ENCODE measurements at places on chromosomes 4 and X.

- no peak for DNase-seq
These were observed 445.2 kb downstream of the RPA4 start for GRCh38 chrX:97328853-97329390.

DNA sequence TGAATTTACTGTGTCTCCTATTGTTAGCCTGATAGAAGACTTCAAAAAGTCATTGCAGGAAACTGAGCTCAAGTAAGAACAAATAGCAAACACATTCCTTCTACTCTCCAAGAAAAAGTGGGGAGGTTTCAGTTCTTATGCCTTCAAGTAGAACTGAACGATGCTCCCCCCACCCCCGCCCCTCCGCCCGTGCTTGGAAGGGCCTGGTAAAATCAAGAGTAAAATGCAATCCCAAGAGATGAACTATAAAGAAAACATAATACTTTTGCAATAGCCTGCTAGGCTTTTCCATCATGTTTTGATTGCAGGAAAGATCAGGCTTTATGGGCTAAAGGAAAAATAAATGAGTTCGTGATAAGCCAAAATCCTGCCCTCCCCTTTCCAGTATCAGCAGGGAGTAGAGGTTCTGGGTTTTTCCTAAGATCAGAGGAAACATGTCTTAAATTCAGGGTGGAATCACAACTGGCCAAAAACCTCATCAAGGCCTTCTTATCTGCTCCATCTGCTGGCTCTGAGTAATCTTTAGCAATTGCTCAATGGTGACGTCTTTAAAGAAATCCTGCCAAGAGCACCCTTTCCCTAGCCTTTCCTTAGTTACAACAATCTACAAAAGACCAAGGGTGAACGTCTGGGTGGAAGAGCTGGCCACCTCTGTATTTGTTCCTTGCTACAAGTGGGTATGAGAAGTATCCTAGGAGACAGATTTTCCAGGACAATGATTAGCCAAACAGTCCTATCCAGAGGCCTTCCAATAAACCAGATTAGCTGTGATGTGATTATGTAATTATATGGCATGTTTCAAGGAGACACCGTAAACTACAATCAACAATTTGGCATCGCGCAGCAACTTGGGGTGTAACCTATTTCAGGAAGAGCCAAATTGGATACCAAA is 66.3 kb upstream of the FAM9C start:
- no peak for DNase-seq

- no peak for DNase-seq
These were observed 15.2 kb downstream of the ADGRG2 start for GRCh38 chrX:19107035-19107434.

DNA sequence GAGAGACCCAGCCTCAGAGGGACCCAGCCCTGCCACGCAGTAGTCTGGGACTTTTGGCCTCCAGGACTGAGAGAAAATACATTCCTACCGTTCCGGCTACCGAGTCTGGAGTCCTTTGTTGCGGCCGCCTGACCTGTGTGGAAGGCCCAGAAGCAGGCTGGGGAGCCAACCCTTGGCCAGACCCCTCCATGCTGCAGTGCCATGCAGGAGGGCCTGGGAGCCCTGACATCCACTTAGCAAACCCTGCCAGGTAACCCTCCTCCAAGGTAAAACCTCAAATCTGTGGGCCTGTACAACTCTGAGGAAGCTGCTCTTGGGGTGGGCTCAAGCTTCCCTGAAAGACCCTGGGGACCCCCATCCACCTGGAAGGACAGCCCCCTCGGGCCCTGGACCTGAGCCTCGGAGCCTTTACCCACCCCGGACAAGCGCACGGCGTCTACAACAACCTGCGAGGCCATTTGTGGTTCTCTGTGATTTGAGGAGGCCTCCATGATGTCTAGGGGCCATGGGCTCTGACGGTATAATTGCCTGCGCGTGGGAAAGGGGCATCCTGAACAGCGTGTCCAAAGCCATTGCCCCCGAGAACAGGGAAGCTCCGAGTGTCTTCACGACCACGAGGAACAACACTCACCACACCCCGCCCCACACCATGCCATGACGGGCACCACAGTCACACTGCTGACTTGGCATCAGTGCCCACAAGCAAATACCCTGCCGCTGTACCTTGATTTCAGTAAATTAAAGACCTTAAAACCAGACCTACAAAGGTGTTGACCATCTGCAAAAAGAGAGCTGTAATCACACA is 58.7 kb downstream of the ZFYVE28 start:
- DNase-seq = no peak

DNA sequence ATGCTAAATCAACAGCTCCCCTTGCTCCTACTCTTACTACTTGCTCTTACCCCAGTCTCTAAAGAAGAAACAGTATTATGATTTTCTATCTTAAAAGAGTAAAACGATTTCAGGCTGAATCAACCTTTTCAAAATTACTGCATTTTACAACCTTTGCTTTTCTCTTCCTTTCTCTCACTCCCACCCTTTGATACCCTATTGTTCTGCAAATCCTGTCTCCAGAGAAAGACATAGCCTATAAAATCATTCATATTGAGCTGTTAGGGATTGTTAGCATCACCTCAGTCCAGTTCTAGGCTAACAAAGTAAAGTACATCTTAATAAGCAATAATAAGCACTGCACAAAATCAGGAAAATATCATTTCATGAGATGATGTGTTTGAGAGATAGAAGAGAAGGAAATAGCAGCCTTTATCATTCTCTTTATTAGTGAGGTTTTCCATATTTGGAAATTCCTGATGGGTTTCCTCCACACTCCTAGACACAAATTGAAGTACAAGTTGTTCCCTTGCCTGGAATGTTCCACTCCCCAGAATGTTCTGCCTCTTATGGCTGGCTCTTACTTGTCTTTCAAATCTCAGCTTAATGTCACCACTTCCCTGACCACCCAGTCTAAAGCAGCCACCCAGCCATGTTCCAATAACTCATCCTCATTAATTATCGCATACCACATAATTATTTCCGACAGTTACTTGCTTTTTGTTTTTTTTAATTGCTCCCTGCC is 219.7 kb downstream of the PALLD start:
- DNase-seq = no peak

GRCh38 chr4:123383566-123383965 is 13.0 kb upstream of the SPRY1 start:
- DNase-seq = no peak
